Activated CD4-positive, alpha-beta T cell treated with anti-CD3 and anti-CD28 coated beads, Interleukin-2, amount 50 U/mL, for 48 hours (primary cell): ENCODE measurements at places on chromosomes 3 and 15.

- DNase-seq, result peak; percentile 57
Observed at GRCh38 chr15:60590935-60591495, 112.1 kb upstream of the ICE2 start.

DNA sequence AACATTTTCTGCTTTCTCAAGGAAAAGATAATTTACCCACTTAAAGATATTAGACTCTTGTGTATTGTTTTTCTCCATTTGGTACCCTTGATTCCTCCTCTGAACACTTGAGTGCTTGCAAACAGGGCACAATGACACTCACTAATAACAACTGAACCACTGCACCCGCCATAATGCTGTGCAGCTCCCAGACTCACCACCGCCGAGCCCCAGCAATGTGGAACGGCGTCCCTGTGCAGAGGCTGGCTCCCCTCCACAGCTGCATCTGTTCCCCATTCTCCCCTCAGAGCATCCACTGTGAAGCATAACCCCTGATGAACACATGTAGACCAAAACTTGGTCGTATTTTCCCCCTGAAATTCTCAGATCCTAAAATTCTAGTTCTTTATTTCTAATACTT lies 276.2 kb upstream of the PLSCR5 start:
- no peak for DNase-seq

DNA sequence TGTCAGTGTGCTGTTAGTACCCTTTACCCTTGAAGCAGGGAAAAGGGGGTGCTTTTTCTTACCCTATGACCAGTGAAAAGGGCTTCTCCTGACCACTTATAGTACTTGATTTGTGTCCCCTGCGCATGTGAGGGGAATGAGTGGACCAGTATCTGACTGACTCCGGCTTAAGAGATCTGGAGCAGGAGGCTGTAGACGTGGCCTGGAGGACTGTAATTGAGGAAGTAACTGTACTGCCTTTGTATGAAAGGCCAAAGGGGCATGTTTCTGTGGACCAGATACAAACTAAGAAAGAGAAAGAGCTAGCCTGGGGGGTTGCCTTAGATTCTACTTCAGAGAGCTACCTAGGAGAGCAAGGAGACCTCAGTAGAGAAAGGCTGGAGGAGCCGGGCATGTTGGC lies 89.9 kb upstream of the TBL1XR1 start:
- no peak for DNase-seq

GRCh38 chr3:52786330-52787215 lies 8.0 kb upstream of the ITIH3 start:
- no peak for DNase-seq

GRCh38 chr3:124635169-124635539 lies 95.1 kb upstream of the UMPS start:
- DNase-seq, result no peak

- DNase-seq, result no peak
Observed at GRCh38 chr3:192170659-192171058, 556.7 kb downstream of the FGF12 start.
